NCI-H1105 (cell line): ENCODE measurements at places on chromosomes 12 and 14.

- no peak for DNase-seq
Measured at GRCh38 chr14:65415613-65416012, 3.1 kb downstream of the FUT8 start.

DNA sequence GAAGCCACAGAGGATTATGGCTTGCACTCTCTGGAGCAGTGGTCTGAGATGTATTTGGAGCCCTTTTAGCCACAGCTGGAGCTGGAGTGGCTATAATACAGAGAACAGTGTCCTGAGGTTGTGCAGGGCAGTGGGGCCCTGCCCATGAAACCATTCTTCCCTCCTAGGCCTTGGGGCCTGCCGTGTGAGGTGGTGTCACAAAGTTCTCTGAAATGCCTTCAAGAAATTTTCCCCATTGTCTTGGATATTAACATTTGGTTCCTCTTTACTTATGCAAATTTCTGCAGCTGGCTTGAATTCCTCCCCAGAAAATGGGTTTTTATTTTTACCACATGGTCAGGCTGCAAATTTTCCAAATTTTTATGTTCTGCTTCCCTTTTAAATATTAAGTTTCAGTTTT lies 79.3 kb downstream of the UNC79 start:
- DNase-seq = no peak

GRCh38 chr12:41903014-41903708 lies 241.5 kb downstream of the GXYLT1 start:
- no peak for DNase-seq

GRCh38 chr12:124564232-124564958 lies 3.0 kb downstream of the NCOR2 start:
- DNase-seq = no peak

- DNase-seq = no peak
Measured at GRCh38 chr14:68389943-68390342, 402.9 kb downstream of the ZFP36L1 start.

DNA sequence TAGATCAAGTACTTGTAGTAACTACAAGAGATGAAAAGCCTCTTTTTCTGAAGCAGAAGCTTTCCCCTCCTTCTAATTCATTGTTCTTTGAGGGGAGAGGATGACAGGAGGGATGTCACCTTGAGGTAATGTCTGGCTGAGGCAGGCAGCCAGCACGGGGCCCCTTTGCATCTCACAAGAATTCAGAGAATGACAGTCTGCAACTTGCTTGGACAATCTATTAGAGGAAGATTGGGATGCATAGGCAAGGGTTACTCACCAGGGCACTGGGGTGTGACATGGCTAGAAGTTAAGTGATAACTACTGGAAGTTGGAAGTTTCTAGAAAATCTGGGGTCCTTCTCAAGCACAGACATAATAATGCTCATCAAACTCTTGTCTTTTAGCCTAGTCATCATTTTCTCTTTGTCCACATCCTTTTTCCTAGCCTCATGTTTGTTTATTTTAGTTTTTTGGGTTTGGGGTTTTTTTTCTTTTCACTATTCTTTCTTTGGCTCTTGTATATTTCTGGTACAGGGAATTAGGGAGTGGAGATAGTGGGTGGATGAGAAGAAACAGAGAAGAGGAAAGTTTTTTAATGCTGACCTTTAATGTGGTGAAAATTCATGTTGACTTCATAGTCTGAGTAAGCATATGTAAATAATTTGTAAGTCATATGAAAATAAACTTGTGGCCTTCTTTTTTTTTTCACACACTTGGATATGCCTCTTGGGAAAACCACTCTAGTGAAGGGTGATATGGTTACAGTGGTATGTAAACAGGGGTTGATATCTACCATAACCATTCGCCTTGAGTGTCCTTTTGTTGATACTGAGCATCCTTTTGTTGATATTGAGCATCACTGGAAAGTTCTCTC lies 55.1 kb downstream of the TTLL5 start:
- no peak for DNase-seq

DNA sequence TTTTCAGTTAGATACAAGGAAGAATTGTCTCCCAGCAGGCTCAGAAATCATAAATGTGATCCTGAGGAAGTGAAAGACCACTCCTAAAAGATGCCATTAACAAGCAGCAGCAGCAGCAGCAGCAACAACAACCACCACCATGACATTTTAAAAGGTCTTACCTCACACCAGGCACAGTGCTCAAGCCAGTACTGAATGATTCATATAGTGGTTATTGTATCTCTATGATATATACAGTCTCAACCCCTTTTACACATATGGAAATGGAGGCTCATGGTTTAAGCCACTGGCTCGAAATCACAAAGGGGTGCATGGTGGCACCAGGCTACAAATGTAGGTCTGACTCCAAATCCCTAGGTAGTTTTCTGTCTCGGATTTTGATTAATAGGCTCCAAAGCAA lies 126.9 kb downstream of the KTN1 start:
- DNase-seq = no peak

DNA sequence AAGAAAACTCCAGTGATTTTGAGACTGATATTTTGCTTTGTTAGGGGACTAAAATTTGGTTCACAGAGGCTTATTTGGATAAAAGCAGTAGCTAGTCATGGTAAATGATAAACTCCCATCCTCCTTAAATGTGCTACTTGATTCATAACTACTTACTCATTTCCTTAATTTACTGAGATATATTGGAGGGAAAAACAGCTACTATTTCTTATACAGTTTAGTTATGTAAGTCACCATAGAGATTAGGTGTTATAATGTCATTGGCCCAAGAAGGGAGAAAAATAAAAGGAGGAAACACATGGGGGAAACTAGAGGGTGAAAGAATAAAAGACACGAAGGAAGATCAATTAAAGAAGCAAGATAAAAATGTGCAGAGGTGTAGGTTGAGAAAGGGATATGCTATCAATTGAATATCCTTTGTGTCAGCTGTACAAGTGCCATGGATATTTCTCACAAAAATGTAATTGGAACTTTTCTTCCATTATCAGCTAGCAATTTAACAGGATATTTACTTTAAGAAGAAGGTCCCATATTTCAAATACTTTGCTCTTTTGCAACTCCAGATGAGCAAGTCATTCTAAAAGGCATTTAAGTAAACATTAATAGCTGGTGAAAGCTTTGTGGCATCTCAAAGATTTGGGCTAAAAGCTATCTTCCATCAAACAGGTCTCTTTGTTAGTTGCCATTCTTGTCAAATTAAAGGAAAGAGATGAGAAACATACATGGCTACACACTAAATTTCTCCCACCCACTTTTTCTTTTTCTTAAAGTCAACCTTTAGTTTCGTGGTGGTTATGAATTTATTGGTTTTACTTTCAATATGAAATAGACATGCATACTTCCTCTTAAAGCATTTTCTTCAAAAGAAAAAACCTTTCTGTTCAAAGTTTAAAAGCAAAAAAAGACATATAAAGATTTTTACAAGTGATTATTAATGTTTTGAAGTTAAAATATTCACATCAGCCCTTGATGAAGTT lies 439.5 kb downstream of the CCER1 start:
- no peak for DNase-seq

GRCh38 chr14:60164712-60165546 lies at the start of gene DHRS7:
TSS of gene DHRS7 (minus strand) at chr14:60165398. CDS start at chr14:60165309, 89 bp downstream.
- DNase-seq = peak; percentile 81

DNA sequence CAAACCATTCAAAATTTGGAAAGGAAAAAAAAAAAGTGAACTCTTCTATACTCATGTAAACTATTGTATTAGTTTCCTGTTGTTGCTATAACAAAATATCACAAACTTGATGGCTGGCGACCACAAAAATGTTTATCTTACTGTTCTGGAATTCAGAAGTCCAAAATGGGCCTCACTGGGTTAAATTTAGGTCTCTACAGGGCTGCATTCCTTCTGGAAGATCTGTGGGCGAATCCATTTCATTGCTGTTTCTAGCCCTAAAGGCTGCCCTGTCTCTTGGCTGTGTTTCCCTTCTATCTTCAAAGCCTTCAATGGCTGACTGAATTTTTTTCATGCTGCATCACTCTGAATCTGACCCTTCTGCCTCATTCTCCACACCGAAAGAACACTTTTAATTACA lies 105.1 kb upstream of the NAV3 start:
- no peak for DNase-seq

GRCh38 chr14:102487204-102487577 lies 22.4 kb downstream of the ANKRD9 start:
- DNase-seq = no peak

GRCh38 chr14:55545779-55546178 lies 34.2 kb upstream of the KTN1 start:
- no peak for DNase-seq

DNA sequence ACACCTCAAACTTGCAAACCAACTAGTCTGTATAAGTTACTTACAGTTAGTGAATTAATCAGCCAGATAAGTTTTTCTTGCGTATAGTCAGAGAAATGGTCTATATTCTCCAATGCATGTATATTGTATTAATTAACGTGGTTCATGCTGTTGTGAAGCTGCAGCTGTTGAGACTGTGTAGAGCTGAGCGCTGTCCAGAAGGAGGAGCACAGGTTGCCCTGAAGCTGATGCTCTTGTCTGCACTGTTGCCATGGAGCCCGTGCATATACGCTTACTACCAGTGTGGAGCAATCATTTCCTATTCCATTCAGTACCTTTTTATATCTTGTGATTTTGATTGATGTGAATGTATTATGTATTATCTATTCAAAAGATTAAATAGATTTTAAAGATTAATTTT lies 74.3 kb upstream of the ARID2 start:
- DNase-seq = no peak

GRCh38 chr12:115044073-115044472 lies 360.1 kb upstream of the TBX3 start:
- no peak for DNase-seq

- no peak for DNase-seq
Measured at GRCh38 chr14:83940253-83940652, 1589.7 kb upstream of the FLRT2 start.

DNA sequence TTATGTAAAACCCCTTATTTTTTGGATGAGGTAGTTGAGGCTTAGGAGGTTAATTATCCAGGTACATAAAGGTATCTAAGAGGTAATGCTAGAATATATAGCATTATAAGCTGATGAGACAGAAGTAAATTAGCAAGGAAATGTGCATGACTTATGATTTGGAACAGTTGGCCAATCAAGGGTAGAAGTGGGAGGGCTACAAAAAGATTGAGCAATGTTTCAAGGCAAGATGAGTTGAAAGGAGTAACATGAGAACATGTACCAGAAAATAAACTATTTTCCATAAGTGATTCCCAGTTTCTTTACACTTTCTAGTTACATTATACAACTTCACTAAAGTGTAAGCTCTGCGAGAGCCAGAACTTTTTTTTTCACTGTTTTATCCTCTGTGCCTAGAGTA lies 290.9 kb downstream of the LRIG3 start:
- no peak for DNase-seq

- no peak for DNase-seq
Measured at GRCh38 chr14:76498463-76498935, 122.6 kb downstream of the ESRRB start.

GRCh38 chr12:107925125-107925524 lies 150.6 kb downstream of the ASCL4 start:
- no peak for DNase-seq

- DNase-seq = peak; percentile 5
Measured at GRCh38 chr12:21697904-21698630, 40.4 kb upstream of the LDHB start.

- no peak for DNase-seq
Measured at GRCh38 chr12:32819424-32819823, 63.7 kb upstream of the YARS2 start.

DNA sequence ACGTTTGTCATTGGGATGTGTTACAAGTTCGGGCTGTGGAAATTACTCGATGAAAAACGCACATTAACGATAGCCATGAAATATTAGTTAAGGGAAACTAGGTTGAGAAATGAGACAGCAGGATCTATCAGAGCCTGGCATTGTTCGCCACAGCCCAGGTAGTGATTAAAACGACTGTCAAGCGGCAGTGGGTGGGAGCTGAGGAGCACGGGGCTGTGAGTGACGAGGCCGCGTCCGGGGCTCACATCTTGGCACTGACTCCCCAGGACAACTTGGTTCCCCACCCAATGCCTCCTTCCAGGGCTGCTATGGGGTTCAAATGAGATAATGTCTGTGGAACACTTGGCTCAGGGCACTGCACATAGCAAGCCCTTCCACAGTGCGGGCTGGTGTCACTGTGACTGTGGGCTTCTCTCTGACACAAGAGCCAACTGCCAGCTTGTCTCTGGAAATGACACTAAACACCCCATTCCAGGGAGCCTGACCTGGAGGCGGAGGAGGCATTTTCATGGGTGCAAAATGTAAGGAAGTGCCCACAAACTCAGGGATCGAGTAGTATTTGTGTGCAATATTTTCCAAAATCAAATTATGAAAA lies 19.3 kb downstream of the MMAB start:
- no peak for DNase-seq

DNA sequence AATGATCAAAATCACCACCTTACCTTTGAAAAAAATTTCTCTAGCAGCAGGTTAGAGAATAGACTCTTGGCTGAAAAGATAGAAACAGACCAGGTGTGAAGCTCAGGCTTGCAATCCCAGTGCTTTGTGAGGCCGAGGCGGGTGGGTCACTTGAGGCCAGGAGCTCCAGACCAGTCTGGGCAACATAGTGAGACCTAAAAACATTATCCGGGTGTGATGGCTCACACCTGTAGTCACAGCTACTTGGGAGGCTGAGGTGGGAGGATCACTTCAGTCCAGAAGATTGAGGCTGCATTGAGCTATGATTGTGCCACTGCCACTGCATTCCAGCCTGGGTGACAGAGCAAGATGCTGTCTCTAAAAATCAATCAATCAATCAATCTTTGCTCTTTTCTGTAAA lies 105.3 kb upstream of the TBX3 start:
- DNase-seq = no peak

GRCh38 chr14:51546099-51546498 lies 105.6 kb upstream of the FRMD6 start:
- DNase-seq = no peak

DNA sequence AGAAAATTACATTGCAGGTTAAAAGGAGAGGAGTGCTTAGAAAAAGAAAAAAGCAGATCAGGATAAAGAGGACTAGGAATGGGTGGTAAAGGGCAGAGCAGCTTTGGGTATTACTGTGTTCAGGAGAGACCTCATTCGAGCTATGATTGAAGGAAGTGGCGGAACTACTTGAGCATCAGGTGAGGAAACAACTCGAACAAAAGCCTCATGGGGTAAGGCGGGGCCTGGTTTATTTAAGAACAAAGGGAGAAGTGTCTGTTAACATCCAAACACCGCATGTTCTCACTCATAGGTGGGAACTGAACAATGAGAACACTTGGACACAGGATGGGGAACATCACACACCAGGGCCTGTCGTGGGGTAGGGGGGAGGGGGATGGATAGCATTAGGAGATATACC lies 444.6 kb upstream of the CCDC196 start:
- DNase-seq = no peak

DNA sequence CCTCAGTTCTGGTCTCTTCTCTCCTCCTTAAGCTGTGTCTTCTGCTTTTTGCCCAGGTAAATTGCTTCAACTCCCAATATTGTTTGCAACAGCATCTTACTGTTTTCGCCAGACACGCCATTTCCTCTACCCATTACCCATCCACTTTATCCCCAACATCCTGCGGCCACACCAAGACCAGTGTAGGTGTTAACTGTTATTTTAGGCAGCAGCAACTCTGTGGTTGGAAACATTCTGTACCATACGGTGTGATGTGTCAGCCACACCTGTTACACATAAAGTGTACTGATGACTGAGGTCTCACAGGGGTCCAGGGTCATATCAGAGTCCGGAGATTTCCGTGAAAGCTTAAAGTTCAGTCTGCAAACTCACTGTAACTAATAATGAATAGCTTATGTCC lies 21.8 kb upstream of the KLRD1 start:
- DNase-seq = no peak

- no peak for DNase-seq
Measured at GRCh38 chr14:103312006-103312635, 21.9 kb upstream of the EIF5 start.
